Large intestine (tissue), 12 donors: ENCODE measurements at places on chromosomes 12 and 14.

DNA sequence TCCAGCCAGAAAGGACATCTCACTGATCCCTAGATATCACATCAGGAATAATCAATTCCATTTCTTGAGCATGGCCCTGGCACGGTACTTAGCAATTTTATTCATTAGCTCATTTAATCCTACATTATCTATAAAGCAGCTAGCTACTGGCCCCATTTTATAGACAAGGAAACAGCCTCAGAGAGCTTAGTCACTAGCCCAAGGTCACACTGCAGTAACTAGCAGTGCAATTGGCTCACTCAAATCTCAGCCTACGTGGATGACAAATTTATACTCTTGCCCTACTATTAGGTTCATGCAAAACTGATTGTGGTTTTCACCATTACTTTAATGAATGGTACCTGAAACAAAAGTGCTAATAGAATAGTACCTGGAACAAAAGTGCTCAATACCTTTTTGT lies 41.7 kb downstream of the NUAK1 start:
- H3K36me3 ChIP-seq, result no peaks in the 10 kb centered on the region
- DNase-seq, result no peak
- H3K27ac ChIP-seq, result no peak overlapping the region

GRCh38 chr12:98791406-98791805 lies 146.3 kb downstream of the APAF1 start:
- no peak overlapping the region for H3K27ac ChIP-seq
- no peaks in the 10 kb centered on the region for H3K36me3 ChIP-seq
- no peak overlapping the region for H3K4me3 ChIP-seq
- DNase-seq, result no peak
- H3K4me1 ChIP-seq, result no peaks in the 10 kb centered on the region

- no peak overlapping the region for H3K4me3 ChIP-seq
- DNase-seq, result peak; percentile 63
- H3K27me3 ChIP-seq, result no peaks in the 10 kb centered on the region
- no peak overlapping the region for H3K27ac ChIP-seq
- peaks cover 8% of the 10 kb centered on the region for H3K4me1 ChIP-seq
Observed at GRCh38 chr12:68901551-68901950, 31.4 kb downstream of the CPM start.

- no peaks in the 10 kb centered on the region for H3K36me3 ChIP-seq
- no peak overlapping the region for H3K27ac ChIP-seq
- no peak for DNase-seq
- peaks cover 14% of the 10 kb centered on the region for H3K27me3 ChIP-seq
- H3K4me3 ChIP-seq, result no peak overlapping the region
Observed at GRCh38 chr14:100628225-100628624, 41.0 kb upstream of the BEGAIN start.

DNA sequence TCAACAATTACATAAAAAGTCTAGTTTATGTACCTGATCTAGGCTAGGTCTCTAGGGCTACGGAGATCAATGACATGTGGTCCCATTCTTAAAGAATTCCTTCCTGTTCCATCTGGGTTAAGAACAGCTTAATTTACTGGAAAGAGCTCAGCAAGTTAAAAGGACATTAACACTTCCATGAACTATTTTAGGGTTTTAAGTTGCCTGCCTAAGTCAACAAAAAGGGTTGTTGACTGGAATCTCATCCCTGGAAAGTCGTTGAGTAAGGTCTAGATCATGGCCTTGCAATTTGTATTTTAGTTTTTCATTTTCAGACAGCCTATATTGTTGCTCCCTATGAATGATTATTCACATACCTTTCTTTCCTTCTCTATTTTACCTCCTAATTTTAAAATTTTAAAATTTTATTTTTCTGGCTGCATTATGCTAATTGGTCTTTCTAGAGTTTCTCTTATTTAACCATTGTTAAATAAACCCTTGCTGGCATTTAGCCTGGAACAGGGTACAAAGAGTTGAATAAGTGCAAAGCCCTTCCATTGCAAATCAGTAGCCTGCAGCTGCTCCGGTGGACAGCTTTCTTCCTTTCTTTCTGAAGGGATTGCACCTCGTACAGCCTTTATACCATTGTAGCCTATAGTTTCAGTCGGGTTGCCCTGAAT lies 66.3 kb downstream of the VRK1 start:
- H3K27me3 ChIP-seq, result no peaks in the 10 kb centered on the region
- no peak for DNase-seq
- no peak overlapping the region for H3K4me3 ChIP-seq
- H3K27ac ChIP-seq, result no peak overlapping the region

- H3K36me3 ChIP-seq, result no peaks in the 10 kb centered on the region
- DNase-seq, result no peak
- no peak overlapping the region for H3K4me3 ChIP-seq
Observed at GRCh38 chr14:55713486-55713885, 133.5 kb downstream of the KTN1 start.
